ENCODE measurements at places on chromosomes 13 and 19. TPM values are rescaled to one million over a fixed set of nuclear protein-coding genes. Genes with fewer than 3 reads are reported as not detected.

Gene ZNF836
- 11.3 TPM for total RNA-seq

Gene IGSF23
- not detected for total RNA-seq

Gene HSH2D
- total RNA-seq = 29.5 TPM

Gene ZNF738
- 7.4 TPM for total RNA-seq

Gene TNFSF13B
- total RNA-seq = 0.97 TPM

Gene MBD3L3
- total RNA-seq = not detected

Gene CD22
- total RNA-seq = 5.9 TPM

Gene CCDC194
- not detected for total RNA-seq

Gene ZNF714
- 6.8 TPM for total RNA-seq

- H3K4me3 ChIP-seq = no peak overlapping the region
- no peaks in the 10 kb centered on the region for H3K4me1 ChIP-seq
- H3K27ac ChIP-seq = no peak overlapping the region
- H3K36me3 ChIP-seq = no peaks in the 10 kb centered on the region
Measured at GRCh38 chr13:81540777-81541176, 1199.9 kb upstream of the SPRY2 start.

GRCh38 chr19:16888629-16889365 lies at the start of gene F2RL3:
Gene F2RL3, plus strand, starts transcription at chr19:16888999. Its CDS starts 191 bp downstream, at chr19:16889190.
- H3K4me3 ChIP-seq = no peak within 1 kb of the TSS
- DNase-seq = no peak
- peaks cover 5% of the 10 kb centered on the region for H3K36me3 ChIP-seq

DNA sequence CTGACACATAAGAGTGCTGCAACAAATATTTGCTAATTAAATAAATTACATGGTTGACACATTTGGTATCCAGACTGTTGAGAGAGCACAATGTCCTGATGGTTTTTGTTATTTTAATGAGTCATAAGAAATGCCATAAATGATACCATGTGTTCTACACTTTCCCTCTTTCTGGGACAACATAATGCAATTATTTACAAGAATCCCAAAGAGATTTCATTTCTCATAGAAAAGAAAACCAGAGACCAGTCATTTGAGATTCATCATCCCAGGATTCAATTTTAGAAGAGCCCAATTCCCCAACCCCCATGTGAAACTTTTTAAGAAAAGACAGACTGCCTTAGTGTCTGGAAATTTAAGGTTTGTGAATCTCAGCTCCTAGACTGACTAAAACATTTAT lies 399.6 kb downstream of the DCT start:
- DNase-seq = no peak
- H3K36me3 ChIP-seq = no peaks in the 10 kb centered on the region
- H3K27me3 ChIP-seq = no peaks in the 10 kb centered on the region
- no peak overlapping the region for H3K27ac ChIP-seq
- no peaks in the 10 kb centered on the region for H3K4me1 ChIP-seq

DNA sequence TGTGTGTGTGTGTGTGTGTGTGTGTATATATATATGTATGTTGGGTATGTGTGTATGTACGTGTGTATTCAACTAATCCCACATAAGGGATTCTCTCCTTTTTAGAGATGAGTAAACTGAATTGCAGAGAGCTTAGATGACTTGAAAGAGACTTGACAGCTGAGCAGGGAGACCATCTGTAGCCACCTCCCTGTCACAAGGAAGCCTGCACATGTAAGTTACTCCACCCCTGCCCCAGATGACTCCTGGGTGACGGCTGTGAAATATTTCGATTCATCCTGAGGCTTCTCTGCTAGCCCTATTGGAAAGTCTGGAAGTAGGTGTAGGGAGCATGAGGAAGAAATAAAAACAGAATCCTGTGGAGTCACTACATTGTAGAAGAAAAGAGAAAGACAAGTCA lies 480.4 kb downstream of the FOXO1 start:
- H3K27me3 ChIP-seq = no peaks in the 10 kb centered on the region
- no peak for DNase-seq
- H3K4me1 ChIP-seq = peaks cover 23% of the 10 kb centered on the region
- no peaks in the 10 kb centered on the region for H3K36me3 ChIP-seq

- DNase-seq = no peak
- no peaks in the 10 kb centered on the region for H3K27me3 ChIP-seq
- peaks cover 47% of the 10 kb centered on the region for H3K36me3 ChIP-seq
Measured at GRCh38 chr19:12665281-12665573, 1.3 kb downstream of the MAN2B1 start.

GRCh38 chr19:33414667-33415605 lies 41.4 kb downstream of the CEBPG start:
- H3K27me3 ChIP-seq = no peaks in the 10 kb centered on the region
- no peak overlapping the region for H3K4me3 ChIP-seq
- no peak for DNase-seq
- peaks cover 8% of the 10 kb centered on the region for H3K4me1 ChIP-seq

- no peak for DNase-seq
- no peak overlapping the region for H3K27ac ChIP-seq
- H3K4me3 ChIP-seq = no peak overlapping the region
- no peaks in the 10 kb centered on the region for H3K27me3 ChIP-seq
- no peaks in the 10 kb centered on the region for H3K36me3 ChIP-seq
Measured at GRCh38 chr13:37966266-37966665, 96.7 kb upstream of the TRPC4 start.
